Mucosa of gallbladder (tissue), 1 donor: ENCODE measurements at places on chromosomes 6 and 20. TPM values are rescaled to one million over a fixed set of nuclear protein-coding genes. Genes with fewer than 3 reads are reported as not detected.

DNA sequence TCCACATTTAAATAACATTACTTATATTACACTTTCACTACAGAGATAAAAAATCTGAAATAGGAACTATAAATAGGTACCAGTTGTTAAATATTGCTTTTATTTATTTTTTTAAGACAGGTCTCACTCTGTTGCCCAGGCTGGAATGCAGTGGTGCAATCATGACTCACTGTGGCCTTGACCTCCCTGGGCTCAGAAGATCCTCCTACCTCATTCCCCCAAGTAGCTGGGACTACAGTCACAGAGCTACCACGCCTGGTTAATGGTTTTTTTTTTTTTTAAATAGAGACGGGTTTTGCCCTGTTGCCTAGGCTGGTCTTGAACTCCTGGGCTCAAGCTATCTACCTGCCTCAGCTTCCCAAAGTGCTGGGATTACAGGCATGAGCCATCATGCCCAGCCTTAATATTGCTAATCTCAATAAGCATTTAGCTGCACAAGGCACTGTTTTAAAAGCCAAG is 17.3 kb downstream of the EEF1E1 start:
- DNase-seq = peak; percentile 53

The OOEP gene
- total RNA-seq = 0.58 TPM

DNA sequence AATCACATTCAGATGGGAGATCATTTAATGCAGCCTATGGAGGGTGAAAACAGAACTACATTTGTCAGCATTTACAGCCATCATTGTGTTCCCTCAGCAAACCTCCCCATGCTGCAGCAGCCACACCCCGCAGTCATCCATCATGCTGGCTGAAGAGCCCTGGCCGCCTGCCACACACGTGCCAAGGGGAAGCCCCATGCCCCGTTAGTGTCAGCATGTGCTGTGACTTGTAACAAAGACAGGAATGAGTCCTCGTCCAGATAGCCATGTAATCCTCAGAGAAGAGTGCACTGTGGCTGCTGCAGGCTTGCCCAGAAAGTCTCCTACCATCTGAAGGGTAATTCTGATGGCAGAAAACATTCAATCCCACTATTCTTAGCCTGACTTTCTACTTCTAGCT is 1097.8 kb downstream of the KIF16B start:
- DNase-seq = peak; percentile 26

The TBXT gene
- total RNA-seq = not detected

GRCh38 chr20:47456041-47456537 is 45.6 kb upstream of the NCOA3 start:
- DNase-seq = no peak

The EEF1A2 gene
- 56.3 TPM for total RNA-seq

- no peak for DNase-seq
These were observed 14.8 kb upstream of the ADGB start for GRCh38 chr6:146583966-146584365.

- DNase-seq = no peak
These were observed 440.0 kb upstream of the NOX3 start for GRCh38 chr6:155895641-155896040.

GRCh38 chr6:149076355-149076734 is 241.2 kb upstream of the TAB2 start:
- no peak for DNase-seq

The RHAG gene
- 0.52 TPM for total RNA-seq

The PRL gene
- total RNA-seq = not detected
